Left cardiac atrium (tissue), 4 donors: ENCODE measurements at places on chromosomes 4 and X. TPM values are rescaled to one million over a fixed set of nuclear protein-coding genes. Genes with fewer than 3 reads are reported as not detected.

The INPP4B gene
- total RNA-seq: 11.0 TPM

The PTTG2 gene
- 1.0 TPM for total RNA-seq

The TCEAL6 gene
- total RNA-seq: not detected

The CCKAR gene
- total RNA-seq: not detected

The ING2 gene
- total RNA-seq: 6.2 TPM

The OSTC gene
- 53.9 TPM for total RNA-seq

The EVC gene
- 11.3 TPM for total RNA-seq

The RPS3A gene
- 1,101 TPM for total RNA-seq
